ENCODE measurements at places on chromosomes 2 and 18.

- DNase-seq = no peak
These were observed 41.9 kb downstream of the KCMF1 start for GRCh38 chr2:85012855-85013254.

DNA sequence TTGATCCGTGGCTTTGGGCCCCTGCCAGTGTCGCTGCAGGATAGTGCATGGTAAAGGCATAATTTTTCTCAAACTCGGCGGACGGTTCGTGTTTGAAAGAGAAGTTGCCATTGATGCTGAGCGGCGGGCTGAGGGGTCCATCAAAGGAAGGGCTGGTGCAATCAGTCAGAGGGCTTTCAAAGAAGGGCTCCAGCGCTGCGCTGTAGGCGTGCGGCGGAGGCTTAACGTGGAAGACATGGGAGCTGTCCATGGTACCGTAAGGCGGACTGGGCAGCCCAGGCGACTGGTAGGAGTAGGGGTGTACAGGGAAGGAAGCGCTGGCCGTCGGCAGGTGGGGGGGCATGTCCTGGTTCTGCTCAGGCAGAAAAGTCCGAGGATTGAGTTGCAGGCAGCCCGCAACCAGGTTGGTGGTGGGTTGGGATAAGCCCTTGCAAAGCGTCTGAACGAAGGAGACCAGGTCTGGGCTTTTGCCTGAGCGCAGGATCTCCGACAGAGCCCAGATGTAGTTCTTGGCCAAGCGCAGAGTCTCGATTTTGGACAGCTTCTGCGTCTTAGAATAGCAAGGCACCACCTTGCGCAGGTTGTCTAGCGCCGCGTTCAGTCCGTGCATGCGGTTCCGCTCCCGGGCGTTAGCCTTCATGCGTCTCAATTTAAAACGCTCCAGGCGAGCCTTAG lies 2.3 kb downstream of the NEUROD1 start:
- DNase-seq = peak; percentile 59

DNA sequence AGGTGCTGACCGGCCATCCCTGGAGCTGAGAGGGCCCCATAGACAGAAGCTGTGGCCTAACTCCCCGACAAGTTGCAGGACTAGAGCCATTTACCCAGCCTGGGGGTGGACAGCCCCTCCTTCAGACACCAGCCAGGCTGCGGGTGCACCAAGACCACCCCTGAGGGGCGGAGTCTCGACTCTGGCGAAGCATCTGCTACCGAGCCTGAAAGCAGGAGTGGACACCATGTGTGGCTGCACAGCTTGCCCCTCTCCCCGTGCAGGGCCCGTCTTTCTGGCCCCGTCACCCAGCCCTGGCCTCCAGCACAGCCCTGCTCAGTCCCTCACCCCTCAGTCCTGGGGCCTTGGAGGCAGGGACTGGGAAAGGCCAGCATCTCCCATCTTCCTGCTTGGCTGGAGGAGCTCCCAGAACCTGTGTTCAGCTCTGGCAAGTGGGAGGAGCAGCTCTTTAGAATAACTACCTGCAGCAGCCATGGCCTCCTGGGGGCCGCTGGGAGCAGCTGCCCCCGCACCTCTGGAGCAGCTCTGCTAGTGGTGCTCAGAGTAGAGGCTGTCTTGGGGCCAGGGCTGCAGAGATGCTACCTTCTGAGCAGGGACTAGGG lies 275.8 kb downstream of the NDUFA10 start:
- DNase-seq = no peak

GRCh38 chr18:72986103-72986502 lies 118.3 kb upstream of the NETO1 start:
- peak; percentile 39 for DNase-seq

GRCh38 chr2:68135448-68136320 lies 22.0 kb upstream of the PNO1 start:
- no peak for DNase-seq

DNA sequence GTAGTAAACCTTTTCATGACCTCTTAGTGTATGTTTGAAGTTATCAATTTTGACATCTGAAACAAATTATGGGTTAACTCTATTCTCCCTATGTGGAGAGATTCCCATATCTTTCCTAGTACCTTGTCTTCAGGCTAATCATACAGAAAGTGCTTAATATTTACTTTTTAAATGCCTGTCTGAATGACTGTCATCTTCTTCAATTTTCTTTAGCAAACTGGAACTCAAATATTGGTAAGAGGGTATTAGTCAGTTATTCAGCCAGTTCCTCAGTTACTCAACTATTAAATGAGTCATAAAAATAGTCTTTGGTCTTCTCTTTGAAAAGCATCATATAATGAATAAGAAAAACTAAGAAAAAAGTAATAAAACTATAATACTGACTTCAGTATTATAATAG lies 1038.0 kb upstream of the PIK3C3 start:
- no peak for DNase-seq

DNA sequence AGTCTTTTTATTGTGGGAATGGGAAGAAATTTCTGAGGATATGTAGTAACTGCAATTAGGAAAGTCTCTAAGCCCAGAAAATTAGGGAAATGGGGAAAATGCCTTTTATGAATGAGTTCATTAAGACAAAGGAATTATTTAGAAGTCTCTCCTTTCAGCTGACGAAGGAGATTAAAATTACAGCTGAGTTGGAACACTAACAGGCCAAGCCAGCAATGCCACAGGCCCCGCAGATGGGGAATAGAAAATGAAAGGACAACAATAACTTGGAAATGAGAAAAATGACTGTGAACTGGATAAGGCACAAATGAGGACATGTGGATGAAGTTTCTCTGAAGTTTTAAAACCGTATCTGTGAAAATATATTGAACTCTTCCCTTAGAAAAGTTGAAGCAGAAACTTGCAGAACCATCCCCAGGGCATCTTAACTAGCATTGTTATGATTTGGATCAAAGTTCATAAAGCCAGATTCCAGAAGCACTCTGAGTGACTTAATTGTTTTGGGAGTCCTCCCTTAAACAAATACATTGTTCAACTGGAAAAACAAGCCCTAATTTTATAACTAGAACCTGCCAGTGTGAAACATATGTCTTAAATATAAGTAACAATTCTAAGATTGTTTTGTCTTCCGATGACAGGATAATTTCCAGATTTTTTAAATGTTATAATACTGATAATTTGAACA lies 51.3 kb downstream of the C2orf76 start:
- DNase-seq = peak; percentile 2

DNA sequence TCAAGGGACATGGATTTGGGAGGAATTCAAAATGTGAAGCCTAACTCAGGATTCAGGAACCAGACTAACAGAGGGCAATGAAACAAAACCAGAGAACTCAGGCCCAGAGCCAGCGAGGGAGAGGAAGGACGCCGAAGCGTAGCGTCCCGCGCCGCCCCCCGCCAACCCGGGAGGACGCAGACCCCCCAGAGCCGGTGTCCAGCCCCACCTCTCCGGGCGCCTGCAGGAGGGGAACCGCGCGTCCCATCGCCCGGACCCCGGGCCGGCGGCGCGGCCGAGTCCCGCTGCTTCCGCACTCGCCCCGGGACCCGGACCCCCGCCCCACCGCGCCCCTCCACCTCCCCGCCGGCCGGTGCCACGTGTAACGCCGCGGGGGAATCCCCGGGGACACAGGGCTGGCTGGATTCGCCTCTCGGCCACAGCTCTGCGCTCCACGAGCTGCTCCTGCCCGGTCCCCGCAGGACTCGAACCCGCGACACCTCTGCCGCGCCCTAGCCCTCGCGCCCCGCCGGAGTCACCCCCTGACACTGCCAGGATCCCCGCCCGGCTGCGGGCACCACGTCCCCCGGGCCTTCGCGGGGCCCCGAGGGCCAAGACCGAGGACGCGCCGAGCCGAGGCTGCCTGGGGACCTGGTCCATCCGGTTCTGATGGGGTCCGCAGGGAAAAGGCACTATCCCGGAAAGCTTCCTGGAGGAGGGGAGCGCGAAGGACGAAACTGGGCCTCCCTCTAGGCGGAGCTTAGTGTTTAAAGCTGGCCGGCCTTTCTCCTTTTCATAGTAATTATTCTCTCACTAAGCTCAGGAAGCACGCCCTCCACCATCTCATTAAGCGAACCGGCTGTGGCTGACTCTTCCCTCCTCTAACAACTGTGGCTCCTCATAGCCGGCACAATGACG lies 40.4 kb upstream of the FAM124B start:
- peak; percentile 39 for DNase-seq

- DNase-seq = peak; percentile 55
These were observed 122.5 kb downstream of the TPGS2 start for GRCh38 chr18:36706134-36706881.

GRCh38 chr2:58906081-58906645 lies 665.0 kb upstream of the FANCL start:
- no peak for DNase-seq

- DNase-seq = no peak
These were observed 42.6 kb upstream of the HNRNPA3 start for GRCh38 chr2:177169810-177170514.

GRCh38 chr2:235262750-235263149 lies 231.1 kb upstream of the AGAP1 start:
- no peak for DNase-seq

GRCh38 chr2:37851828-37852584 lies 73.1 kb upstream of the RMDN2 start:
- no peak for DNase-seq

DNA sequence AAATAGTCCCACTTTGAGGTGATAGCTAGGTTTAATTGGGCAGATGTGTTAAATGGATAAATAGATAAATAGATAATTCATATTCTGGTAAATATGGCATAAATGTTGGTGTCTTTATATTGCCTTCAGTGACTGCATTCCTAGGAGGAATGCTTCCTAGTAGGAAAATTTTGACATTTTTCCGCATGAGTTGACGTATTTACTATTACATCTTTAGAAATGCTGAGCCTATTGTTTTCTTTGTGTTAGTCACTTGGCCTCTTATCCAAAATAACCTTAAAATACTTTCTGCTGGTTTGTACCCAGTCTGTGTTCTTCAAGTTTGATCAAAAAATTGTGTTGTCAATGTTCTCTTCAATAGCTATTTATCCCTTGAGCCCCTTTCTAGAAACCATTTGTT lies 495.6 kb upstream of the ZEB2 start:
- peak; percentile 48 for DNase-seq

DNA sequence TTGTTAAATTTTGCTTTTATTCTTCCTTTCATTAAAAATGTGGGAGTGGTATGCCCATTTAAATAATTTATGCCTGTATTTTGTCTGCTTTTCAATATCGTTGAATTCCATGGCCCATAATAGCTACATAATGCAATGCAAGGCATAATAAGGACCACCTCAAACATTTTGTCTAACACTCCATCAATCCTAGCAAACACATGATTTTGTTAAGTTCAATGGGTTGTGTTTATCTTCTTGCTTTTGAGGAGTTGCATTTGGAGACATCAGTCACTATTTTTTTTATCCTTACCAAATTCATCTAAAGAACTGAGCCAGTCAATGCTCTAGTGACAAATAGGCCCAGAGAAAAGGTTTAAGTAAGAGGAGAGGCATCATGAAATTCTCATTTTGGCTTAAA lies 145.5 kb downstream of the ZNF385B start:
- DNase-seq = no peak

DNA sequence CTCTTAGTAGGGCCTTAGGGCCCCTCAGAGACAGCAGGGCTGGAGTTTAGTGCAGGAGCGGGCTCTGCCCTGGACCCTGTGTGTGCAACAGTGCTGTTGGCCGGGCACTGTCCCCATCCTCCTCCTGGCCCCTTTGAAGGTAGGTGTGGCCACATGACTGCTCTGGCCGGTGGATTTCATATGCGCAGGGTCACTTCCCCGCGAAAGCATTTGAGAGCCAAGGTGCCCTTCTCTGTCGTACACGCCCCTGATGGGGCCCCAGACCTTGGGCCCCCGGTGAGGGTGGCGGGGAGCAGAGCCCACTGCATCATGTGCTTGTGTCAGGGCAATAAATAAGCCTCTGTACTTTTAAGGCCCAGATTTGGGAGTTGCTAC lies 15.5 kb downstream of the TMEM177 start:
- DNase-seq = no peak

GRCh38 chr18:36856815-36857214 lies 27.9 kb downstream of the KIAA1328 start:
- DNase-seq = peak; percentile 18

- DNase-seq = no peak
These were observed 36.8 kb upstream of the ATP8B1 start for GRCh38 chr18:57839942-57840381.

DNA sequence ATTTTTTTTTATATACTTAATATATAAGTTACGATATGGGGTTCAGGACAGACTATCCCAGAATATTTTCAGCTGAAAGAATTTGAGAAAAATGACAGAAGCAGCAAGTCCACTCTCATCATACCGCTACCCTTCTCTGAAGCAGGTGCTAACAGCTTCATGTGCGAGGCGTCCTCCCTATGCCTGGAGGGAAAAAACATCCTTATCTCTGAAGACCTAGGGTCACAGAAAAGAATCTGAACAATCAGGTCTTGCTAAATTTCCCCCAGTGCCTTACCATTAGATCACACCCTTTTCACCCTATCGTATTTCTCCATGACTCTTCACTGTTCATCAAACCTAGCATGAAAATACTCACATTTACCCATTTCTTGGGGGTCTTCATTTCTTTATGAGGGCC lies 51.9 kb upstream of the CREB1 start:
- no peak for DNase-seq

GRCh38 chr18:59555995-59556659 lies 141.1 kb downstream of the CCBE1 start:
- peak; percentile 33 for DNase-seq

GRCh38 chr2:8522687-8523086 lies 159.2 kb upstream of the ID2 start:
- no peak for DNase-seq

DNA sequence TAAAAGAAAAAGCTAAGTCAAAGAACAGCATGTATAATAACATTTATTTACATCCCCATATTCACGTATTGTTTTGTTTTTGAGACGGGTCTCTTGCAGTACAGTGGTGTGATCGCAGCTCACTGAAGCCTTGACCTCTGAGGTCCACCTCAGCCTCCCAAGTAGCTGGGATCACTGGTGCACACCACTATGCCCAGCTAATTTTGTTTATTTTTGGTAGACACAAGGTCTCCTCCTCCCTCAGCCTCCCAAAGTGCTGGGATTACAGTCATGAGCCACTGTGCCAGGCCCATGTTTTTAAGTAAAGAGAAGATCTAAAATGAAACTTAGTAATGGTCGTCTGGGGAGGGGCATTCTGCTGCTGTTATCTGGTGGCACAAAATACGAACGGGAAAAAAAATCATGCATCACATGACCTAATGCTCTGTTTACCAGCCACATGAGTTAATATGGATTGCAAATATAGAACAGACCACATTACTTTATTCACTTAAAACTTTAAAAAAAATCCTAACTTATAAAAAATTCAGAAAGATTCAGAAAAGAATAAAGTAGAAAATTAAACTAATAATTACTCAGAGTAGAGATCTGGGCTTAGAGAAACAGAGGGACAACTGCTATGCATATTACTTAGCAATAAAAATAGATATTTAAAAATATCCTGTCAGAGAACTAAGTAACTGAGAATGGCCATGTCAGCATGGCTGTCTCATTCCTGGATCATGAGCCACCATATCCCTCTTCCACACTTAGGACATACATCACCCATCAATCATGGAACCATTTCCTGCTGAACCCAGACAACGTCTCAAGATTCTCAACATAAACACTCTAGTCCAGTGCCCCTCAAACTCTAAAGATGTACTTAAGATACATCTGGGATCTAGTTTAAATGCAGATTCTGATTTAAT lies 7.3 kb downstream of the MMADHC start:
- DNase-seq = no peak
